IPS DF 6.9 (cell line): ENCODE measurements at places on chromosomes 7 and 10.

DNA sequence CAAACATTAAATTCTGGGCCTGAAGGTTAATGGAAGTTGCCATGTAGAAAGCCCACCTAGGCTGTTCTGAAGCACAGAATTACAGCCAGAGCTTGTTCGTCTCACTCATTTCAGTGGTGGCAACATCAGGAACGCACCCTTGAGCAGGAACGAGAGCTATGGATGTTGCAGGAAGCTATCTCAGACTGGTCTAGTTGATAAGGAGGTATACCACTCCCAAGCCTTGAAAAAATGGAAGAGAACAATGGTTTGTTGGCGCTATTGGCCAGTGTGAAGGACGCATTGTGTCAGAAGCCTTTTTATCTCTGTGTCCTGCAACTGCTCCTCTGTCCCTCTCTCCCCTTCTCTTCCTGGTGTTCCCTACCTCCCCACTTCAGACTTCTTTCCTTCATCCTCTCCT is 60.9 kb upstream of the RAPGEF5 start:
- no peak for DNase-seq

- DNase-seq: no peak
These were observed 18.2 kb upstream of the PRKAG2 start for GRCh38 chr7:151895008-151895630.

- no peak for DNase-seq
These were observed 5.4 kb downstream of the VIM start for GRCh38 chr10:17233286-17233991.

- DNase-seq: no peak
These were observed 4.0 kb upstream of the ADAP1 start for GRCh38 chr7:958221-959200.

DNA sequence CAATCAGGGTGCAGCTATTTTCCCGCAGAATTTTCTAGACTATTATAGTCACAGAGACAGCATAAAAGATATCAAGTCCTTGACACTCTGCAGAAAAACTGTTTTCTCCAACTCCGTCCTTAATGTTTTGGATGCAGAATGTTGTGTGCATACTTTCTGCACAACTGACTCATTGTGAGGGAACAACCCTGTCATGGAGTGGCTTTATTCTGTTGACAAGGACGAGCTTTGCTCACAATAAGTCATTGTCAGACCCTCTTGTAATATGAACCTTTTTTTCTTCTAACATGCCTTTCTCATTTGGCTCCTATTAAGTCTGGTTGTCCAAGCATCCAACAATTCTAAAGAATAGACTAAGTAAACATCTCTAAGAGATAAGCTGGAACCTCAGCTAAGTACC is 17.3 kb downstream of the ABCB4 start:
- no peak for DNase-seq

DNA sequence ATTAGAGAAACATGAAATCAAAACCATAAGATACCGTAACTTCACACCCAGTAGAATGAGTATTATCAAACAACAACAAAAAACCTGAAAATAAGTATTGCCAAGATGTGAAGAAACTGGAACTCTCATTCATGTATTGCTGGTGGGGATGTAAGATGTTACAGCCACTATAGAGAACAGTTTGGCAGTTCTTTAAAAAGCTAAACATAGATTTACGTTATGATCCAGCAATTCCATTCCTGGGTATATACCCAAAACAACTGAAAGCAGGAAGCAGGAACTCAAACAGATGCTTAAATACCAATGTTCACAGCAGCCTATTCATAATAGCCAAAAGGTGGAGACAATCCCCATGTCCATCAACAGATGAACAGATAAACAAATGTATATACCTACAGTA is 72.5 kb downstream of the NT5C2 start:
- no peak for DNase-seq

- DNase-seq: peak; percentile 9
These were observed 8.7 kb downstream of the ECD start for GRCh38 chr10:73159038-73159648.

GRCh38 chr7:55572378-55573233 is at the start of gene VOPP1:
VOPP1 (minus strand) TSS chr7:55572502; CDS start chr7:55572324, 178 bp downstream.
- no peak for DNase-seq

DNA sequence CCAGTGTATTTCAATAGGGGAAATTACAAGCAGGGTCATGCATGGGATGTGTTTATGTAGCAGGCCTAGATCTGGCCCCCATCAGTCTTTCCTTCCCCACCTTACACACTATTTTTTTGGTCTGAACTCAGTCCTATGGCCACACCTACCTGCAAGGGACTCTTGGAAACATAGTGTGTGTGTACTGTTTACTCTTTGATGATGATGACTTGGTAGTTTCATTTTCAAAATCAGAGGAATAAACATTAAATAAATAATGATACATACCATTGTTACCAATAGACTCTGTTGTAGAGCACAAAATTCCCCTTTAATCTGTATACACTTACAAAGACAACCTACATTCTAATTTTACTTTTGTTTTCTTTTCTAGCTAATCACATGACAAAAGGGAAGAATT is 191.0 kb downstream of the ZEB1 start:
- no peak for DNase-seq

DNA sequence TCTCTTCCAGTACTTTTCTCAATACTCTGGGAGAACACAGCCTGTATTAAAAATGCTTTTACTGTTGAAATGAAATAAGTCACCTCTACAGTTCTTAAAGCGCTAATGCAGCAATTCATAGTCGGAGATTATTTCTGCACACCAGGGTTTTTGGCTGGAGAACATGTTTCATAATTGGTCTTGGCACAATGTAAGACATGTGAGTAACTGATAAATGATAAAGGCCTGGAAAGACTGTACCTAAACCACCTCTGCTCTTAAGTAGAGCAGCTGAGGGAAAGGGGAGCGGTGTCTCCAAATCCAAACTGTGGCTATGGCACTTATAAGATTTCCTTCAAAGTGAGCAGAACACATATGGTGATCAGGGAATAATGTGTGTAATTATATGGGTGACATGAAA is 390.3 kb upstream of the MBL2 start:
- DNase-seq: no peak

GRCh38 chr10:69242040-69242851 is 22.1 kb downstream of the HKDC1 start:
- no peak for DNase-seq
